ENCODE measurements at places on chromosomes 3 and 15.

DNA sequence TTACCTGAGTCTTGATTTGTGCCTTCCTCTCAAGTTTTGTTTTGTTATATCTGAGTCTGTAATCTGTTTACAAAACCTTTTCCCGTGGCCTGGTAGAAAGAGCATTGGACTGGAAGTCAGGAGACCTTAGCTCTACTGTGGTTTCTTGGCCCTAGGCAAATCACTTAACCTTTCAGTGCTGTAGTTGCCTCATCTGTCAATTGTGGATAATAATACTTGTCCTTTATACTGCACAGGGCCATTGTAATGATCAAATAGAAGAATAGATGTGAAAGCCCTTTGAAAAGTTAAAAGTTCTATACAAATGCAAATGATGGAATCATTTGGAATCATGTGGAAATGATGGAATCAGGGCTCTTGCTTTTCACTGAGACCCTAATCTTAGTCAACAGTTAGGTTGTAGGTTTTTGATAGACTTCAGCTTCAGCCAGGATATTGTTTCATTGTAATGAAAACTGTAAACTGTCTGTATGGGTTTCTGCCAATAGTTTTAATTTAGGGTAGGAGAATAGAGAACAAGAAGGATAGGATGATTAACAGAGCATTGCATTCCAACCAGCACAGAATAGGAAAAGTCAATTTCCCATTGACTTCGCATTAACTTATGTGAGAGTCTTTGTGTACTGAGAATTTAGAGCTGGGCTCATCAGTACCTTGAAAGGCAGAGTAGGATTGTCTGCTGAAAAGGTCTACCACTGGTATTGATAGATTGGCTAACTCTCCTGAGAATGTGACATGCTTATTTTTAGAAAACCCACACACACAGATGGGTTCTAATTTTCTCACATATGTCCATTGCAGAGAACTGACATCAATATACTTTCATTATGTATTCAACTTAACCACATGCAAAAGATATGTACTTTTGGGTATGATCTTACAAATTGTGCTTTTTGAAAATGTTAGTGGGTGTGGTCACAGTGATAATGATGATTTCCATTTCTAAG is 21.8 kb downstream of the MAP2K5 start:
- no peak for DNase-seq

DNA sequence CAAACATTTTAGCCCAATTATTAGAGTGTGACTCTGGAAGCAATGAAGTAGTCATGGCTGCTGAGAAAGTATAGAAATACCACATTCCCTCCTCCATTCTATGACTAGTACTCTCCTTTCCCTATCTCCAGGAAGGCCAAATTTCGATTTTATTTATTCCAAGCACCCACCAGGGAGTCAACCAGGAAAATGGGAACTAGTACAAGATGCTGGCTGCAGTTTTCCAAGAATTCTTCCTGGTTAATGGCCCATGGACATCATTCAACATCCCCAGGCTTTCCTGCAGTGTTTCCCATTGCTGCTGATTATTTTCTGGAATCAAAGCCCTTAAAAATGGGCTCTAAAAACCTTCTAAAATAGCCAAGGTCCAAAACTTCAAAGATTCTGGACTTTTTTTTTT is 247.9 kb upstream of the STT3B start:
- no peak for DNase-seq

DNA sequence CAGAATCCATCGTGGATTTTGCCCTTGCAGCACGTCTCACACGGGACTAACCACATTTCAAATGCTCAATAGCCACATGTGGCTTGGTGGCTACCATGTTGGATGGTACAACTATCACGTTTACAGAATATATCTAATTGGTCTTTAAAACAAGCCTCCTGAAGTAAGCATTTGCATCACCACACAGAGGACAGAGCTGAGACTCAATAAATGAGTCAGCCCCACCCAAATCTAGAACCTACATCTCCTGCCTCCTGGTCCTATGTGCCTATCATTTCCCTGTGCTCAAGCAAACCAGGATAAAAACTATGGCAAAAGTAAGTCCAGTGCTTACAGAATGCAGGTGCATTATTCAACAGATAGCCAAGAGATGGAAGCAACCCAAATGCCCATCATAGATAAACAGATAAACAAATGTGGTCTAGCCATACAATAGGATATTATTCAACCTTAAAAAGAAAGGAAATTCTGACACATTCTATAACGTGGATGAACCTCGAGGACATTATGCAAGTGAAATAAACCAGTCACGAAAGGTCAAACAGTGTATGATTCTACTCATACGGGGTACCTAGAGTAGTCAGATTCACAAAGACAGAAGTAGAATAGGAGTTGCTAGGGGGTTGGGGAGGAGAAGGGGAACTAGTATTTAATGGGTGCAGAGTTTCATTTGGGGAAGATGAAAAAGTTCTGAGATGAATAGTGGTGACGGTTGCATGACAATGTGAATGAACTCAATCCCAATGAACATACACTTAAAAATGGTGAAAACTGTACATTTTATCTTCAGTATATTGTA is 43.9 kb downstream of the SRGAP3 start:
- no peak for DNase-seq

DNA sequence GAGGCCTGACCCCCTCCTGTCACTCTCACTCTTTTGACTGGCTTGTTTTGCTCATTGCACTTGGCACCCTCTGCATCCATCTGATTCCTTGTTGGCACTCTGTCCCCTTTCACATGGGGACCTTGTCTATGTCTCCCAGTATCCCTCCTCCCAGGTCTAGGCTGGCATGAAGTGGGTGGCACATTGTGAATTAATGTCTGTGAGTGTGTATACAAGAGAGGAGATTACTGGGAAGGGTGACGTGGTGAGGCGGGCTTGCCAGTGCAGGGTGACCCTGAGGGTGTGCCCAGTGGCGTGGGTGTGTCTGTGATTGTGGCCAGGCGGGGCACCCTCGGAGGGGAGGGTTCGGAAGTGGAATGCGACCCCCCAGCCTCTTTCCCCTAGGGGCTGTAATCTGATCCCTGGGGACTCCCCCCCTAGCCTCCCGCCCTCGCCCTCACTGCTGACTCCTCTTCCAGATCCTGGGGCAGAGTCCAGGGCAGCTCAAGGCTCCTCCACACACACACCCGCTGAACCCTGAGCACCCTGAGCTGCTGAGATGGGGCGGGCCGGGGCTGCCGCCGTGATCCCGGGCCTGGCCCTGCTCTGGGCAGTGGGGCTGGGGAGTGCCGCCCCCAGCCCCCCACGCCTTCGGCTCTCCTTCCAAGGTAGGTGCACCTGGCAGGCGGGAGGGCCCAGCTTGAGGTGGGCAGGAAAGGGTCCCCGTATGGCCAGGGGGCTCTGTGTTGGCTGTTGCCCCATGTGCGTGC is at the start of gene SEMA3B:
TSS of gene SEMA3B (plus strand) at position 445 of the 749 bp plus-strand sequence. CDS start at position 539, 94 bp downstream.
- DNase-seq: peak; percentile 78

DNA sequence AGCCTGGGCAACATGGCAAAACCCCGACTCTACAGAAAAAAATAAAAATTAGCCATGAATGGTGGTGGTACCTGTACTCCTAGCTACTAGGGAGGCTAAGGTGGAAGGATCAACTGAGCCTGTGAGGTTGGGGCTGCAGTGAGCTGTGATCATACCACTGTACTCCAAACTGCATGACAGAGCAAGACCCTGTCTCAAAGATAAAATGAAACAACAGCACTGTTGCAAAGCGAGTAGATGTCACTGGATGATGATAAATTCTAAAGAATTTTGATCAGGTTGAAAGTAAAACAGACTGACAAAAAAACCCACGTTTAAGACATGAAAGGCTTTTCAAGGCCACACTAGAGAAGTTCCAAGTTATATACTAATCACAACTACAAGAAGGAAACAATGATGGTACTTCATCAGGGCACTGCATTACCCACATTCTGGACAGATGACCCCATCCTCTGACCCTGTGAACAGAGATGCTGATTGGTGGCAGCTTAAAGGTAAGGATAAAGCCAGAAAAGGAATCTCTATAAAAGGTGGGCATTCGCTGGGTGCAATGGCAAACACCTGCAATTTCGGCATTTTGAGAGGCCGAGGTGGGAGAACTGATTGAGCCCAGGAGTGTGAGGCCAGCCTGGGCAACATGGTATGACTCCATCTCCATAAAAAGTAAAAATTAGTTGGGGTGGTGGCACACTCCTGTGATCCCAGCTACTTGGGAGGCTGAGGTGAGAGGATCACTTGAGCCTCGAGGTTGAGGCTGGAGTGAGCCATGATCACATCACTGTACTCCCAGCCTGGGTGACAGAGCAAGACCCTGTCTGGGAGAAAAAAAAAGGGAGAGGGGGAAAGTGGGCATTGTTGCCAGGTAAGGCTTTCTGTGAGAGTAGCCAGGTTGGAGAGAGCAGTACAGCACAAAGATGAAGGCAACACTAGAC is 59.2 kb downstream of the TBL1XR1 start:
- no peak for DNase-seq

- DNase-seq: peak; percentile 63
Observed at GRCh38 chr15:42548249-42549031, at the start of the genes HAUS2 and LRRC57. HAUS2 (plus strand) TSS chr15:42548838; CDS start chr15:42548873, 35 bp downstream. LRRC57 (minus strand) TSS chr15:42548793; CDS start chr15:42548434, 359 bp downstream.

DNA sequence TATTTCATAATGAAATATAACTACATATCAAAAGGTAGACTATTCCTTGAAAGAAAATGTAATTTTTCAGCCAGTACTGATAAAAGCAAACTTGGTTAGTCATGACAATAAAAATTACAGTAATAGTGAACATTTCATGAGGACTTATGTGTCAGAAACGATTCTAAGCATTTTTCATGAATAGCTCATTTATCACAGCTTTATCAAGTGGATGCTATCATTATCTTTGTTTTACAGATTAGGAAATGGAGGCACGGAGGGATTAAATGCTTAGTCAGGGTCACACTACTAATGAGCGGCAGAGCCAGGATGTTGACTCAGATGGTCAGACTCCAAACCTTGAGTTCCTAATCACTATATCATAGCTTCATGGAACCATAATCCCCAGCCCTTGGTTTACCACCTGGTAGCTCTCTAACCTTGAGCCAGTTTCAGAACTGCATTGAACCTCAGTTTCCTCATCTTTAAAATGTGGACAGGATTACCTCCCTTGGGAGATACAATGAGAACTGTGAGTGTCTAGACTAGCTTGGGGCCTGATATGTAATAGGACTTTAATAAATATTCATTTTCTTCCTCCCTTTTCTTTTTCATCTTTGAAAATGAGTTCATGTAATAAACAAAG is 85.4 kb downstream of the TNIK start:
- DNase-seq: no peak

DNA sequence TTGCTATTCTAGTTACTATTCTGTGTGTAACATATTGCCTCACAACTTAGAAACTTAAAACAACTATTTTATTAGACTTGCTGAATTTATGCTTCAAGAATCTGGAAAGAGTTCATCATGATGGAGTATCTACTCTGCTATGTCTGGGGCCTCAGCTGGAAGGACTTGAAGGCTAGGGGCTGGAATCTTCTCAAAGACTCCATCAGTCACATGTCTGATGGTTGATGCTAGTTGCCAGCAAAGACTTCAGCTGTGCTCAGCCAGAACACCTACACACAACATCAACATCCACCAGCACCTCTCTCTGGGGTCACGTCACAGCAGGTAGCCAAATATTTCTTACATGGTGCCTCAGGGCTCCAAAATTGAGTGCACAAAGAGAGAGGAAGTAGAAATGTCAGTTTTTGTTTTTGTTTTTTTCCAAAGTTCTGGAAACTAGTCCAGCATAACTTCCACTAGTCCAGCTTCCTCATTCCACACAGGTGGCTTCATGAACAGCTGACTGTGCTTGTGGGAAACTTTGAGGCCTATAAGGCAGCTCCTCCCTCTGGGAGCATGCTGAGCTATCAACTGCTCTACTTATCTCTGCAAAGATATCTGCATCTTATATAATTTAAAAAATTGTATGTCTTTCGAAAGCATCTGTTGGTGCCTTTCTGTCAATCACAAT is 325.4 kb upstream of the AGTR1 start:
- no peak for DNase-seq

DNA sequence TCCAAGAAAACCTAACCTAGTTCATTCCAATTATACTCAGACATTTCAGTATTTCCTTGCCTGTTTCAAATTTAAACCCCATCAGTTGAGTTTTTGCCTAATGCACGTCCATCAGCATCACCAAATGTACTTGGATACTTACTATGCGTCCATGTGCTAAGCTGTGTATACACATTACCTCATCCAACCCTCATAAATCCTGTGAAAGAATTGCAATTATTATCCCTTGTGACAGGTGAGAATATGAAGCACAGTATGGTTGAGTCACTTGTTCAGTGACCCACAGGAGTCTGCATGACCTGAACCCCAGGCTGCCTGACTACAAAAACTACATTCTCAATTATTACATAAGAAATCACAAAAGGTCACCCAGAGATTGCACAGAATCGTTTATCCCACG is 2.5 kb downstream of the OR5K2 start:
- DNase-seq: no peak

DNA sequence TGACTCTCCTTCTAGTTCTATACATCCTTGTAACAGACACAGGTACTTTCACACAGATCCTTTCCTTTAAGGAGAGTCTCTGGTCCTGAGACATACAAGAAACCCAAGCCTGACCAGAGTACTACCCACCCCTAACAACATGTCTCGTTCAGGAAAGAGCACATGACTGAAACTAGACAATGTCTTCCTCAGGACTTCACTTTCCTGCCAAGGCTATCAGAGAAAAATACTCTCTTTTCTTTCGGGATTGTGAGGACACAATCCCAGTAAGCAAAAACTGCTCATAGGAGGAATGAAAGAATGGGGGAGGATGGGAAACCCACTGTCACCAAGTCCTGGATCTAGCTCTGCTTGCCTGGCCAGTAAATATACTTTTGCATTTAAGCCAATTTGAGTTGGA is 11.5 kb upstream of the ANKRD28 start:
- peak; percentile 35 for DNase-seq

DNA sequence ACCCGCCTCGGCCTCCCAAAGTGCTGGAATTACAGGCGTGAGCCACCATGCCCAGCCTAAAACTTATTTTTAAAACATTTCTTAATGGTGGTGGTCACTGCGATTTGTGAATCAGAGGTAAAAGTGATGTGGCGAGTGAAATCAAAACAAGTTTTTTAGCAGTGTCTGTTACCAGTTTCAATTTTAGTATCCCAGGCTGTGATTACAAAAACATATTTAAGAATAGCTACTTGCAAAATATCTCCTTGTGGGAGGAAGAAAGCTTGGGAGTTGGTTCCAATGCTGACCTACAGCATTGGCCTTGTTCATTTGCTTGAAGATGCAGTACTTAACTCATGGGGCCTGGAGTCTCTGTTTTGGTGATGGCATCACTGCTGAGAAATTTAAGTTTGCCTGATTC is 4.5 kb downstream of the RAB7A start:
- DNase-seq: no peak

DNA sequence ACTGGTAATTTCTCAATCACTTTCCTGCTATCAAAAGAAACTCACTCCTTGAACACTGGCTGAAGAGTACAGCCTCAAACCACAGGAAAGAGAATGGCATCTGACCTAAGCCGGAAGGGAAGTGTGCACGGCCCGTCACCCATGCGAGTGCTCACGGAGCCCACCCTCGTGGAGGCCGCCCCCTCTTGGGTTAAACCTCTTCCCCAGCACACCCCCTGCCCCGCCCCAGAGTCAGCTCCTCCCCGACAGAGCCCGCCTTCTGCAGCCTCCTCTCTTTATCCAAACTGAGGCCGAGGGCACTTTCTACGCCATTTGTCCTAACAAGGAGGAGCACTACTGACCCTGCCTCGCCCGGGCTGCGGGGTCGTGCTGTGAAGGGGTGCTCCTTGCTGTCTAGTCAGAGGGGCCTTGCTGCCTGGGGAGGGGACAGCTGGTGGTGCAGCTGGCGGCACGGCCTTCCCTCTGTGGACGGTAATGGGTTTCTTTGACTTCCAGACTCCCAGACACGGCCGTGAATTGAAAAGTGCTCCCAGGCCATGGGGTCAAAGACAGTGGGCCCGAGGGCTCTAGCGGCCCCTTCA is 137.7 kb downstream of the NSMCE3 start:
- no peak for DNase-seq

Data from pons (tissue), 1 donor.